NCI-H1436 treated with DMSO at 0.1 percent for 48 hours (cell line): ENCODE measurements at places on chromosomes 13 and 19.

DNA sequence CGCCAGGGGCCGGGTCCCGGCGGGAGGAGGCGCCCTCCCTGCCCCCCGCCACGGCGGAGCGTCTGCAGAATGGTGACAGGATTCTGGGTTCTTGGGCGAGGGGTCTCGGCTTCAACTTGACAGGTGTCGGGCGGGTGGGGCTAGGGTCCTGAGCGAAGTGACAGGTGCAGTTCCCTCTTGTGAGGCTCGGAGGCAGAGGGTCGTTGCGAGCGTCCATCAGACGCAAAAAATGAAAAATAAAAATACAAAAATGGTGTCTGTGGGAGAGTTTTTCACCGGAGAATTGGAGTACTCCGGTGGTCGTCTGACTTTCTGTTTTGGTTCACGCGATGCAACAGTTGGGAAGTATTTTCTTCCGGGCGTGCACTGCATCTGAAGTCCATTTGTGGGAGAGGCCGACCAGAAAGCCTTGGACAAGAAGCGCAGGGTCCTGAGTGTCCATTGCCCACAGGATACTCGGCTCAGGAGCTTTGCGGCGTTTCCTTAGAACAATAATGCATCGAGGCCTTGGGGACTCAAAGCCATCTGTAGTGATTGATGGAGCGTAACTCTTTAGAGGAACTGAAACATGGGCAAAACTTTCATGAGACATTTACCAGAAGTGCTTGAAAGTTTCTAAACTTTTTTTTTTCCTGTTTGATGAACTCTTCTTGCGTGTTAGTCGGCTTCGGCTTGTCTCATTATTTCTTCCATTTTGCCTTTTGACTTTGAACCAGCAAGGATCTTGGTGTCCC lies 759 bp downstream of the RB1 start:
- DNase-seq, result no peak

GRCh38 chr13:77537289-77537919 lies 1.9 kb downstream of the SCEL start:
- no peak for DNase-seq

- no peak for DNase-seq
Measured at GRCh38 chr13:20998649-20999415, 62.6 kb downstream of the LATS2 start.

- DNase-seq, result no peak
Measured at GRCh38 chr13:109790086-109790485, 3.7 kb upstream of the IRS2 start.

DNA sequence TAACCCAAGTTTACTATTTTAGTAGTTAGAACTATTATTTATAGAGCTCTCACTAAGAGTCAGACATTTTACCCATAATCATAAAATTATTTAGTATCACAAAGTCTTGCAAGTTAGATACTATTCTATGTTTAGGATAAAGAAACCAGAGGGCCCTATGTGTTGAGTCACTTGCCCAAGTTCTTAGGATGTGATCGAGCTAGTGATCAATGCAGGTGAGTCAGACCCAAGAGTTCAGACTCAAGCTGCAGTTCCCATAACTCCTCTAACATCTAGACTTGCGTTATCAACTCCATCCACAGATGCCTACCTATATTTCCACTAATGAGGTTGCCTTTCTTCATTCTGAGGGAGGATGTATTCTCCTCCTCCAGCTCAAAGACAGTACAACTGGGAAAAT lies 53.8 kb downstream of the DACH1 start:
- DNase-seq, result no peak

- DNase-seq, result no peak
Measured at GRCh38 chr19:4585556-4585955, 26.1 kb upstream of the SEMA6B start.

DNA sequence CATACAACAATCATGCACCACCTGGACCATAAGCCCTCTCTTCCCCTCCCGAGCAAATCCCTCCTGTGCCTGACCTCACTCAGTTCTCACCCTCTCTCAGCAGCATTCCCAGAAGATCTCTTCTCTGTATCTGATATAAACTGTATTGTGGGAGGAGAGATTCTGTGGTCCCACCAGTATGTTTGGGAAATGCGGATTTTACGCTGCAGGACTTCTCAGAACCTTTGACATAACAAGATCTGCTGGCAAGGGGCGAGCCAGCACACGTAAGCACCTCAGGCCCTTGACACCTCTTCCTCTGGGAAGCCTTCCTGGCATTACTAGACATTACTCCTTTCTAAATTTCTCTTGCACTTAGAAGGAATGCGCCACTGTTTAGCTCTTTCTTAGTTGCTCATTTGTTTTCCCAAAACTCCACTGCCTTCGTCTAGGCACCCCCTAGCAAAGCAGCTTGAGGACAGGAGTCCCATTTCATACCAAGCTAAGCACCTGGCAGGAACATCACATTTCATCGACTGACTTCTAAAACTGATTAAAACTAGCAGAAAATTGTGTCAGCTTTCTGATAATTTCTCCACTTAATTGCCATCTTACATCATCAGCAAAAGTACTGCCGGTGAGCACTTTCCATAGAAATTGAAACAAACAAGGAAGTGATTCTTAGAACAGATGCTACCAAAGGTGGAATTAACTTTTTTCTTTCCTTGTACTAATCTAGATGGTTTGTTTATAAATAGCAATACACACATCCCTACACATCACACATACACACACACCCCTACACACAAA lies 63.2 kb downstream of the CCDC70 start:
- no peak for DNase-seq

GRCh38 chr13:23159760-23160637 lies 20.8 kb upstream of the SGCG start:
- DNase-seq, result no peak

GRCh38 chr13:26987486-26988013 lies 184.1 kb downstream of the USP12 start:
- no peak for DNase-seq

GRCh38 chr13:22945321-22946226 lies 235.2 kb upstream of the SGCG start:
- DNase-seq, result no peak
